ENCODE measurements at places on chromosomes 1 and 21. TPM values are rescaled to one million over a fixed set of nuclear protein-coding genes. Genes with fewer than 3 reads are reported as not detected.

Gene TNFRSF1B
- 15.2 TPM for total RNA-seq

Gene ENAH
- total RNA-seq: 140 TPM

Gene RNF186
- total RNA-seq: not detected

Gene ZNF697
- 12.7 TPM for total RNA-seq

Gene ISG15
- 48.8 TPM for total RNA-seq

Gene KRTAP12-2
- not detected for total RNA-seq

Gene HES3
- not detected for total RNA-seq

Gene FOXD3
- not detected for total RNA-seq

Gene CNR2
- not detected for total RNA-seq

Gene MATN1
- 0.28 TPM for total RNA-seq

Gene PDIK1L
- 4.2 TPM for total RNA-seq

Gene HSD3B1
- total RNA-seq: not detected

Gene COL9A2
- total RNA-seq: 0.38 TPM

Gene TFF3
- total RNA-seq: not detected

Gene ALG14
- total RNA-seq: 1.1 TPM

Gene TSPAN2
- 0.58 TPM for total RNA-seq

Gene RAB7B
- 3.1 TPM for total RNA-seq

Gene S100A12
- not detected for total RNA-seq

Gene PCP4L1
- total RNA-seq: under 0.01 TPM

Gene ADAM30
- total RNA-seq: not detected

Gene NLRP3
- total RNA-seq: not detected

Gene FCER1A
- total RNA-seq: not detected

Gene GLMP
- 30.3 TPM for total RNA-seq

Gene MAN1C1
- total RNA-seq: 6.5 TPM

Gene CATSPERE
- total RNA-seq: 1.7 TPM

Gene ZFP69B
- 4.2 TPM for total RNA-seq

Gene JAM2
- 2.0 TPM for total RNA-seq

Gene OR14C36
- total RNA-seq: not detected

Gene GPR52
- 0.28 TPM for total RNA-seq

Gene IGSF9
- not detected for total RNA-seq

Gene RAB29
- 15.9 TPM for total RNA-seq

Gene VANGL2
- total RNA-seq: 0.28 TPM

Gene TRIM17
- under 0.01 TPM for total RNA-seq

Gene DESI2
- total RNA-seq: 42.0 TPM

Gene SPOCD1
- total RNA-seq: 44.0 TPM

Gene AMY2A
- total RNA-seq: not detected

Gene PDE9A
- 1.3 TPM for total RNA-seq

Gene NFASC
- 13.8 TPM for total RNA-seq

Gene MFAP2
- 4.6 TPM for total RNA-seq

Gene IL12RB2
- not detected for total RNA-seq

Gene MTR
- total RNA-seq: 36.8 TPM

Gene SPRR2F
- total RNA-seq: not detected

Gene GNG5
- 11.0 TPM for total RNA-seq
